AG20443 (cell line): ENCODE measurements at places on chromosomes 2 and 18.
A peak's percentile ranks its signal among the peaks of the same experiment; 100 is the strongest.

DNA sequence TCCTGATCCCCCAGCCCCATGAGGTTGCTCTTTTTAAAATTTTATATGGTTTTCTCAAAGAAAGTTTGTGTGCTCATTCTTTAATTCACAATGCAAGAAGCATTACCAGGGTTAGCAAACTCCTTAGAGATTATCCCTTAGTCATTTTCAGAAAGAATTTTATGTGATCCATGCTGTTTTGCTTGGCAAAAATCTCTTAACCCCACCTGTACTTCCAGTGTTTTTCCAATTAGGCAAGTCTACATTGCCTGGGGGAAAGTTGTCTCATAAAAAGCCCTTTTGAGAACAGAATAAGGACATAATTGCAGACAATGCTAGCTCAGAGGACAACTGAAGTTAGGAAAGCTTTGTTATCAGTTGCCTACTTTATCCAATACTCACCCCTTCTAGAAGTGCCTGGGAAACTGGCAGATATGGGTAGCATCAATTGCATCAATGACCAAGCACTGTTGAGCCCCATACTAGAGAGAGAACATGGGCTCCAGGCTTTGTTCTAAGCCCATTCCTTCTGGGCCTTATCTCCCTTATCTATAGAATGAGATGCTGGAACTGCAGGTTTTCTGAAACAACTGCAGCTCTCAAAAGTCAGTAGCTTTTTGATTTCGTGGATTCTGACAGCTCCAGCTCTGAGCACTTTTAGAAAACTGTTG lies 265.9 kb upstream of the SPHKAP start:
- no peak for DNase-seq

GRCh38 chr2:49355611-49356010 lies 201.3 kb upstream of the FSHR start:
- no peak for DNase-seq

GRCh38 chr2:227826019-227826521 lies 12.4 kb downstream of the CCL20 start:
- no peak for DNase-seq

- DNase-seq, result peak; percentile 43
Measured at GRCh38 chr2:160157861-160158829, 41.9 kb downstream of the ITGB6 start.

DNA sequence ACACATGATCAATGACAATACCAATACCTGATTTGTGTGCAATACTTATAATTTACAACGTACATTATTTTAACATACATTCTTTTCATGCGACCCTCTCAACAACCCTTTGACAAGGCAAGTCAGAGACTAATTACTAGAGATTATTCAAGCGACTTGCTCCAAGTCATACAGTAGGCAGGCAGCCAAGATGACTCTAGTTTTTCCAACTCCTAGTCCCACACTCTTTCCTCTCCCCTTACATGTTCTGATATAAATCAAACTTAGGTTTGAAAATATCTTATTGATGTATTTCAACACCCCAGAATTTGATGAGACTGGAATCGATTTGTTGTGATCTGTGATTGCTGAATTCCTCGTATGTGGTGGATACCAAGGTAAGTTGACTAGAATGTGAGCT lies 8.0 kb upstream of the CYP27C1 start:
- peak; percentile 19 for DNase-seq

- DNase-seq, result peak; percentile 79
Measured at GRCh38 chr2:43158259-43158880, 68.0 kb downstream of the ZFP36L2 start.

- no peak for DNase-seq
Measured at GRCh38 chr2:39435234-39435633, 1.9 kb downstream of the MAP4K3 start.

- no peak for DNase-seq
Measured at GRCh38 chr2:212902421-212902820, 249.0 kb downstream of the IKZF2 start.

GRCh38 chr18:31183302-31183701 lies 20.6 kb upstream of the DSC1 start:
- no peak for DNase-seq

GRCh38 chr18:65057439-65058083 lies 693.3 kb upstream of the CDH7 start:
- DNase-seq, result no peak

GRCh38 chr18:36635414-36636096 lies 193.2 kb downstream of the TPGS2 start:
- DNase-seq, result no peak

DNA sequence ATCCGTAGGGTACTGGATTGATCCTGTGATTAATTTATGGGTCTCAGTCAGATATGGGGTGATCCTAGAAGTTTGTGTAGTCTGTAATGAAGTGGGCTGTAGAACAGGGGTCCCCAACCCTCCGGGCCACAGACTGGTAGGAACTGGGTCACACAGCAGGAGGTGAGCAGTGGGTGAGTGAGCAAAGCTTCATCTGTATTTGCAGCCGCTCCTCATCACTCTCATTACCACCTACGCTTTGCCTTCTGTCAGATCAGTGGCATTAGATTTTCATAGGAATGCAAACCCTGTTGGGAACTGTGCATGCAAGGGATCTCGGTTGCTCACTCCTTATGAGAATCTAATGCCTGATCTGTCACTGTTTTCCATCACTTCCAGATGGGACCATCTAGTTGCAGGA lies 48.8 kb downstream of the EML4 start:
- DNase-seq, result no peak

GRCh38 chr2:54651291-54651690 lies 72.2 kb upstream of the EML6 start:
- DNase-seq, result no peak

- DNase-seq, result no peak
Measured at GRCh38 chr2:173017646-173018420, 57.8 kb upstream of the MAP3K20 start.

DNA sequence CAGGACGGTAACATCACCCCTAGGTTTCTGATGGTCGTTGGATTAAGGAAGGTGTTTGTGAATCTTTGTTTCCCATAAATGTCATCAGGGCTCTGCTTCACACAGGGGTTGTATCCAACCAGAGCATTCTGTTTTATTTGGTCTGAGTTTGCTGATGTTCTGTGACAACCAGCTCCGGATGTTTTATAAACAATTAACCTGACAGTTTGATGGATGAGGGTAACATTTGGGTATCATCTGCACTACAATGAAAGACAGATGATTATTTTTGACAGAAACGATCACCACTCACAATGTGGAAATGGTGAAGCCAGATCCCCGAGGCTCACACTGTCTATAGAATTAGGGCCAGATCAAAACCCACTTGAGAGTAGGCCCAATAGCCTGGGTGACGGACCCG lies 107.1 kb downstream of the CDC42EP3 start:
- DNase-seq, result no peak

DNA sequence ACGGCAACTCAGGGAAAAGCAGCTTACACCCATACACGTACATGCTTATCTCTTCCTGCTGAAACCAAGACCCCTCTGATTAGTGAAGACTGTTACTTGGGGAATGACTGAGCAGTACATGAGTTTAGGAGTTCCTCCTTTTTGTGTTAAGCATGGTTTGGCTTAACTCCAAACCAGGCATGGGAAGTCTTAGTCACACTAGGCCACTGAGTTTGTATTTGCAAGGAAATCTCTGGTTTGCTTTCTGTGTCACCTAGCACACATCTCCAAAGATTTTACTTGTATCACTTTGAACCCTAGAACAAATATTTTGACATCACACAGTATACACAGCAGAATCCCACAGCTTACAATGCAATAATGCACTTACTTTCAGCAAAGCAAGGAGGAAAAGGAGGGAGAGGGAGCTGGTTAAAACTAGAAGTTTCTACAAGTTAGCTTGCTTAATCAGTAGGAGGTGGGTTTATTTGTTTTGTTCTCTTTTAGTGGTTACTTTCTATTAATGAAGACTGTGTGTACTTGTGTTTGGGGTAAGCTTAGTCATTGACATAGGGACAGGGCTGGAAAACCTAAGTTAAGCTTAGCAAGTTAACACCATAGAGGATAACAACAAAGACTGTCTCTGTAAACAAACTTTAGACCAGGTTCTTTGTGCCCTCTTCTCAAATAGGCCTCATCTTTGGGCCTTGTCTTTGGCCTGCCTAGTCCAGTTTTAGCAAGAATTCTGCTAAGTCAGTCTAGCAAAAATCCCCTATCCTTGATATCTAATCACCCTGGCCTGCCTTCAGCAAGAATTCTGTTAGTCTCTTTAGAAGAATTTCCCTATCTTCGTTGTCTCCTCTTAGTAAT lies 219.4 kb downstream of the MREG start:
- peak; percentile 72 for DNase-seq

- DNase-seq, result no peak
Measured at GRCh38 chr2:70574109-70574508, 20.5 kb upstream of the TGFA start.

DNA sequence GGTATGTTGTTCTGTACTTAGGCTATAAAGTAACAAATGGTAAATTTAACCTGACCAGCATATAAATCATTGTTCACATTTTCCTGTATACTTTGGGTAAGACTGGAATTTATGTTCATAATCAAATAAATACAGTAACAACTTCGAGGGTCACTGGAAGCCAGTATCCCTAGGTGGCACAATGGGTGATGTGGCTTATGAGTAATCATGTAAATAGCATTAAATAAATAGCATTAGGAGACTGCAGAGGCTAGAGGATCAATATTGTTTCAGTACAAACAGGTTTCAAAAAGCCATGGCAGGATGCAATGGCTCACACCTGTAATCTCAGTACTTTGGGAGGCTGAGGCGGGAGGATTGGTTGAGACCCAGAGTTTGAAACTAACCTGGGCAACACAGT lies 690.6 kb downstream of the SLC4A3 start:
- DNase-seq, result no peak

GRCh38 chr2:219078126-219078525 lies 17.4 kb upstream of the IHH start:
- DNase-seq, result no peak

DNA sequence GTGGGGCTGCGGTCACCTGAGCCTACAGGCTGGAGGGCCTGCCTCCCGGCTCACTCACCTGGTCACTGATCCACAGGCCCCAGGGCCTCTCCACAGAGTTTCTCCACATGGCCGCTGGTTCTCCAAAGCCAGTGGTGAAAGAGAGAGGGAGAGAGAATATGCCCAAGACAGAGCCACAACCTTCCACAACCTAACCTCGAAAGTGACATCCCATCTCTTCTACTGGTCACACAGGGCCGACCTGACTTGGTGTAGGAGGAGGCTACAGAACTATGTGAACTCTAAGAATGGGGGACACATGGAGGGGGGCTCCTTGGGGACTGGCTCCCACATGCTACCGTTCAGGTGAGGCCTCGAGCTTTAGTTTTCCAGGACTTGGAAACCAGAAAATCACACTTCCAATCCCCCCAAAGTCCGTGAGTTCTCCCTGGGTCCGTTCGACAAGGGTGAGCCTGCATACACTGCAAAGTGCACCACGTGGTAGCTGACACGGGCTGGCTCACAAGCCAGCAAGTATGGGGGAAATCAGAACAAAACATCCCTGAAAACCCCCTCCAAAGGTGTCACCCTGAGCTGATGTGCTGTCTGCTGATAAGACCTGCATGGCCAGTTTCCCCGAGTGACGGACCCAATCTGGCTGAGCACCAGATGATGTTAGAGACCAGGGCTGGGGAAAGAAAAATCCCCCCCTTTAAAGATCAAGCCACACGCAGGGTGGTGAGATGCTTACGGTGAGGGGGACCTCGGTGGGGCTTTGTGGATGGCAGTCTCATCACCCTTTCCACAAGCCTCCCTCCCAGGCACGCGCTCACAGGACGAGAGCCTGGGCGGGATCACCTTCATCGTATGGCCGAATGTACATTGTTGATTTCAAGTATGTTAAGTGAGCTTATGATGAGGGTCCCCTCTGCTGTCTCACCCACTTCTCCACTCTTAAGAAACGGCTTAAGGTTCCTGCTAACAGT lies 54.2 kb upstream of the SEMA4C start:
- DNase-seq, result no peak

DNA sequence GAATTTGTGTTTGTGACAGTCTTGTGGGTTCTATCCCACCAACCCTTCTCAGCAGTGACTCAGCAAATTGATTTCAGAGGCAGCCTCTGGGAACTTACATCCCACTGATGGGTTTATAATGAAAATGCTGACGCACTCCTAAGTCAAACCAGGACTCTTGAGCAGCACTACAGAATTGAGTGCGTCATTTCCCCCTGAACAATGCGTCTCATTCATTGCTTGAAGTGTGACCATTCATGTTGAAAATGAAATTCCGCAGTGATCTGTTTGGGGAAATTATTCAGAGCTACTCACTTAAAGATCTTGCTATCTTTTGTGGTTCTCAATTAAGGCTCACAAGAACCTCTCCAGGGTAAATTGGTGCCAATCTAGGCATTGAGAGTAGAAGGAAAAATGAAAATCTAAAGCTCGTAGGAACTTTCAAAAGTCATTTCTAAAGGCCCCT lies 417.7 kb upstream of the SLC14A2 start:
- DNase-seq, result no peak

- no peak for DNase-seq
Measured at GRCh38 chr2:158403237-158403636, 53.3 kb downstream of the CCDC148 start.

GRCh38 chr2:136920652-136921333 lies 155.4 kb downstream of the THSD7B start:
- no peak for DNase-seq

- DNase-seq, result no peak
Measured at GRCh38 chr2:70965506-70965905, 12.9 kb upstream of the ANKRD53 start.

DNA sequence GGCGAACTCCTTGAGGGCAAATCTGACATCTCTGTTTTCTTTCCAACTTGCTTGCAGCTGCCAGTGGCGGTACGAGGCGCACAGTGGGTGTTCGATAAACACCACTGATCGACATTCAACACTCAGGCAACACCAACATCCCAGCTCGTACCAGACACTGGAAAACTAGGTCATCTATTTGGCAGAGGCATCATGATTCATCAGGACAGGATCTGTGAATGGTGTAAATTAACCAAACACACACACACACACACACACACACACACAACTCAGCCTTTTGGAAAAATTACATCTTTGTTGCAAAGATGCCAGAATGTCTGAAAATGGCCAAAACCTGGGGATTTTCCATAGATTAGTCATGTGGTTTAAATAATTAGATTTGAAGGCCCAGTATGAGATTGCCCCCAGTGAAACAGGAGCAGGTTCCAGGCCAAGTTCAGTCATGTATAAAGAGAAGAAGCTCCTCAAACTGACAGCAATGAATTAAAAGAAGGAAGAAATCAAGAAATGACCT lies 150.5 kb upstream of the NCKAP5 start:
- peak; percentile 85 for DNase-seq

DNA sequence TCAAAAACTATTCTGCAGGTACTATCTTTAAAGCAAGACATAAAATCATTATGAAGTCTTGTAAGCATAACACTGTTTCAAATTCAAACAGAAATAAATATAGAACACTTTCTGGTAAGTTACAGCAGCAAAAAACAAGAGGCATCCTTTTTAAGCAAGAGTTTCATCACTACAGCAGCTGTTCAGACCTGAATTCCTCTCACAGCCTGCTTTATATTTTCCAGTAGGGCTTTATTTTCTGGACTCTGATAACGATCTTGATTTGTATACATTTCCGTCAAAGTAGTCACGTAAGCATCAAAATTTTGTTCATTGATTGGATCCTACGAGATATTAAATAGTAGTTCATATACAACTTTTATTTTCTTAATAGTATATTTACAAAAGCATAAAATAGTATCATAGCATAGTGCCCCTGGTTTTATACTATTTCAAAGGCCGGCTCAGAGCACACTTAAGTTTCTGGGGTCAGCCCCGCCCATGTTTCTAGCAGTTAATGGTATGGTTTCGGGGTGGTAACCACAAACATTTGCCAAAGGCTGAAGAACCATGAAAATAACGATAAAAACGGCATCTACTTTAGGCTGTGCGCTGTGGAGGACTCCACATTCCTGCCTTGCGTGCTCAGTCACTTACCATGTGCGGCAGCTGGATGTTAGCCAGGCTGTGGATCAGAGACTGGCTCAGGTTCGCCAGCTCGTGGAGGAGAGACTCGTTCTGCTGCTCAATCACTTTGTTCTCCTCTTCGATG lies 47.5 kb upstream of the PXDN start:
- DNase-seq, result peak; percentile 92
